ENCODE measurements at places on chromosomes 16 and 17.

GRCh38 chr16:27646806-27647205, 96.9 kb downstream of the KATNIP start:
- no peak for DNase-seq

DNA sequence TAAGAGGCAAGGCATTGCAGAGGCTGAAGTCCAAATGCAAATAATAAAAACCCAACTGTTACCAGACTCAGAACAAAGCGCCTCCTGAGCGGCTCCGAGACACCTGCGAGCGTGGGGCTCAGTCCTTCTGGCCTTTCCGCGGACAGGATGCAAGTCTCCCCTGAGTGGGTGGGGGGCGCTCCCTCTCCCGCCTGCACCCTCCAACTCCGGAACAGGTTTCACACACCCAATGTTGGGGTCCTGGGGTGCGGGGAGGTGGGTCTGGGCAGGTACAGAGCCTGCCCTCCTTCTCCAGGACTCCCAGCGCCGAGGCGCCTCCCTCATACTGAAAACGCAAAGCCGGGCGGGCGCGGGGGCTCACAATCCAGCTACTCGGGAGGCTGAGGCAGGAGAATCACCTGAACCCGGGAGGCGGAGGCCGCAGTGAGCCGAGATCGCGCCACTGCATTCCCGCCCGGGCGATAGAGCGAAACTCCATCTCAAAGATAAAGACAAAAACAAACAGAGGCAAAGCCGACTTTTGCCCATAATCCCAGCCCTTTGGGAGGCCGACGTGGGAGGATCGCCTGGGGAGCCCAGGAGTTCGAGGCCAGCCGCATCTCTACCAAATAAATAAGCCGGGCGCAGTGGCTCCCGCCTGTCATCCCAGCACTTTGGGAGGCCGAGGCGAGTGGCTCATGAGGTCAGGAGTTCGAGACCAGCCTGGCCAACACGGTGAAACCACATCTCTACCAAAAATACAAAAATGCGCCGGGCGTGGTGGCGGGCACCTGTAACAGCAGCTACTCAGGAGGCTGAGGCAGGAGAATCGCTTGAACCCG, 893 bp downstream of the GINS2 start:
- DNase-seq, result no peak

DNA sequence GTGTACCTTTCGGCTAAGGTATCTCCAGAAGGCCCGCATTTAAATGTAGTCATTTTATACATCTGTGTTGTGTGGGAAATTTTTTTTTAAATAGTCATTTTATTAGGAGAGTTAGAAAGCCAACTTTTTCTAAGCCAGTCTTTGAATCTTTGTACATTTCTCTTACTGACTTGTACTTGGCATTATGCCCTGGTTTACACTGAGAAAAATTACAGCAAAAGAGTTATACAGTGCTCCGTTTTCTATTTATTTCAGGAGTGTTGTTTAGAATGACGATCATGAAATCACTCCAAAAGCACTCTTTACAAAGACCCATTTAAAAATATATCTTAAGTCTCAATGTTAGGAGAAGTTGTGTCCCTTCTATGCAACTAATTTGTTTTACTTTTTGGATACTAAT, 91.8 kb downstream of the CYB561 start:
- no peak for DNase-seq

DNA sequence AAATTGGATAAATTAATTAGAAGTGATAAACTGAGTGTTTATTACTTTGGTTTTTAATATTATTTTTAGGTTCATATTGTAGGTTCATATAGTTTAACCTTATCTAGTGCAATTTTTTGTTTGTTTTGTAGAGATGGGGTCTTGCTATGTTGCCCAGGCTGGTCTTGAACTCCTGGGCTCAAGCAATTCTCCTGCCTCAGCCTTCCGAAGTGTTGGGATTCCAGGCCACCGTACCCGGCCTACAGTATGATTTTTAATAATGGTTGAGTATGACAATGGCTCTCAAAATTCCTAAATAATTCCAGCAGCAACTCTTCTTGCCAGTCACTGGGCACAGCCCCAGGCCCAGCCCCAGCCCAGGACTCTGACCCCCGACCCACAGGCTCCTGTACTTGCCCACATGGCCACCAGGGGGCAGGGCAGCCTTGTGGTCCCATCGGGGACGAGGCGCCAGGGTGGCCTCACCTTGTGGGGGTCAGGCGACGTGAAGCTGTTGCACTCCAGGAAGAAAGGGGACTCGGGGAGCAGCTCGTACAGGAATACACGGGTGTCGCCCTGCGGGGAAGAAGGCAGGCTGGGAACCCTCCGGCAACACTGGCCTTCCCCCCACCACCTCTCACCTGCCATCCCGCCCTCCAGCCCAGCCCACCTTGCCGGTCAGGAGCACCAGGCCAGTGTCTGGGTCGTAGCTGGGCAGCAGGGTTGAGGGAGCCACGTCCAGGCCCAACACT, 7.9 kb upstream of the PAM16 start:
- no peak for DNase-seq

DNA sequence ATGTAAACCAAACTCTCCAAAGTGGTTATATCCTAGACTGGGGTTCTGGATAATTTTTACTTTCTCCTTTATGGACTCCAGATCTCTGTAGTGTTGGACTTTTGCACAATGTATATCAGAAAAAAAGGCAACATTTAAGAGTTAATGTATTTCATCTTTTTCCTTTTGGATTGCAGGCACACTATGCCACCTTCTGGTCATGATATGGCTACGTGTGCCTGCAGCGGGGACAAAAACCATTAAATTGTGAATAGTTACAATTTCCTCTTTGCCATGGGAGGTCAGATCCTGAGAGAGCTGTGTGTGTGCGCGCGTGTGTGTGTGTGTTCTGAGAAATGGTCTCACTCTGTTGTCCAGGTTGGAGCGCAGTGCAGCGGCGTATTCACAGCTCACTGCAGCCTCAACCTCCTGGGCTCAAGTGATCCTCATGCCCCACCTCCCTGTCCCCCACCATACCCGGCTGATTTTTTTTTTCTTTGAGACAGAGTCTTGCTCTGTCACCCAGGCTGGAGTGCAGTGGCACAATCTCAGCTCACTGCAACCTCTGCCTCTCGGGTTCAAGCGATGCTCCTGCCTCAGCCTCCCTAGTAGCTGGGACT, 4.3 kb upstream of the SGF29 start:
- DNase-seq, result no peak

All from putamen (tissue), 1 donor.